ENCODE measurements at places on chromosomes 4 and X.
A peak's percentile ranks its signal among the peaks of the same experiment; 100 is the strongest.

DNA sequence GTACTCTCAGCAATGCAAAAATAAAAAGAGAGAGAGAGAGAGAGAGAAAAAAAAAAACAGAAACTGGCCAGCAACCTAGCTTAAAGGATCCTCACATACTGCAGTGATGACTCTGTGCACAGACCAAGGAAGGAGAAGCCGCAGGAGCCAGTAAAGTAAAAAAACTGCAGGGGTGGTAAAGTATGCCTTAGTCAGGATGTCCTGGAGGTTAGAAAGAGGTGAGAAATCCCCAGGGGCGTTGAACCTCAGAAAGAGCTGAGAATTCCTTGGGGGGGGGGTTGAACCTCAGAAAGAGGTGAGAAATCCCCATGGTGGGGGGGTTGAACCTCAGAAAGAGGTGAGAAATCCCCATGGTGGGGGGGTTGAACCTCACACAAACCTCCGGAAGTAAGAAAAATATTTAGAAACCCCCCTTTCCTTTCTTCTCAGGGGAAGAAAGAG is 48.0 kb downstream of the MAGEA9 start:
- DNase-seq, result peak; percentile 48

DNA sequence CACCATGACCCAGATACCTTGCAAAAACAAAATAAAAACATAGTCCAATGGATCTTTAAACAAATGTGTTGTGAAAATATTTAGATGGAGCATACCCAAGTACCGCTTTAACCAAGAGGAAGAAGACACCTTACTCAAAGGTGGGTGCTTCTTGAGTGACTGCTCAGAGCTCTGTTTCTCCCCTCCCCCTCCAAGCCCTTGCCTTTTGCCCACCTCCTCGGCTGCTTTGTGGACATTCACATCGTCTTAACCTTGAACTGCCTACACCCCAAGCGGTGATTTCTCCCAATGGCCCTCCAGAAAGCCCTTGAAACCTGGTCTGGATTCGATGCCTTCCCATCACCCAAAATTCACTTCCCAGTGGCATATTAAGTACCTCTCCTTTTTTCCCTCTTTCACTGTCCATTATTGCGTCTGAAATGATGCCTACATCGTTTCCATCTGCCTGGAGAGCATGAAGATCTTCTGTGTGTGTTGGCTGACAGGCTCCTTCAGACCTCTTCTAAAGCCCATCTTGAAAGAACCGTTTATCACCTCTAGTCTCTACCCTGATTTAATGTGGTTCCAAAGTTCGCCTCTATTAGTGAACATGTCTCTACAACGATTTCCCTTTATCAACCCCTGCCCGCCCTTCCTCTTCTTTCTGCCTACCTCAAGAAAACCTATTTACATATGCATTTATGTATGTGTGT is 968 bp downstream of the GPRIN3 start:
- no peak for DNase-seq

DNA sequence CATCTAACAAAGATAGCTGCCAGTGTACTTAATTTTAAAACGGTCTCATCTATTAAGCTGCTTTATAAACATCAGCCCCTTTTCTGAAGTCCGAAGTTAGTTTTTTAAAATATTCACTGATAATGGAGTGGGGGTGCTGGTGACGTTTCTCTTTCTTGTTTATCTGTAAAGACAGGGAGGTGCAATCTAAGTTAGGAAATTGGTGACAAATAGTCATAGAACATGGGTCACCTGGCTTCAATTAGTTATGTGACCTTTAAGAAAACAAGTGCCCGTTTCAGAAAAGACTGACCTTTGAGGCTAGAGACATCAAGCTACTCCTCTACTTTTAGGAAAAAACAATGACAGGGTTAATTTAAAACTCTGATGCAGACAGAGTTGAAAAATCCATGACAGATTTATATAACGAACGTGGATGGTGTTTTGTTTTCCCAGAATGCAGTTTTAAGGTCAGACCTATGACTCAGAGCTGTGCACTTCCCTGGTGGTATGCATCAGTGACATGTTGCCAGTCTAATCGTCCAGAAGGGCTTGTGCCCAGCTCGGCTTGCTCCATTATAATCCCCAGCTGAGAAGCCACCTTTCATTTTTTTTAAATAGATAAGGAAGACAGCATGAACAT is 38.2 kb downstream of the FHL1 start:
- DNase-seq, result no peak

DNA sequence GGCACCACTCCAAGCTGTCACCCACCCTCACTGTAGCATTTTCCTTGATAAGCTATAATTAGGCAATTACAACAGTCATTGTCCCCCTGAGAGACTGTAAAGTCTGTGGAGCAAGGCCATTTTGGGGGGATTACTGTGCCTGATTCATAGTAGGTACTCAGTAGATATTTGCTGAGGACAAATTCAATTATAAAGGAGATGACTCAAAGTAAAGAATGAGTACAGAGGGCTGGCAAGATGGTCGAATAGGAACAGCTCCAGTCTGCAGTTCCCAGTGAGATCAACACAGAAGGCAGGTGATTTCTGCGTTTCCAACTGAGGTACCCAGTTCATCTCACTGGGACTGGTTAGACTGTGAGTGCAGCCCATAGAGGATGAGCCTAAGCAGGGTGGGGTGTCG is 42.0 kb downstream of the MAOB start:
- no peak for DNase-seq

- DNase-seq, result no peak
Measured at GRCh38 chr4:39335566-39335965, 30.6 kb downstream of the RFC1 start.

DNA sequence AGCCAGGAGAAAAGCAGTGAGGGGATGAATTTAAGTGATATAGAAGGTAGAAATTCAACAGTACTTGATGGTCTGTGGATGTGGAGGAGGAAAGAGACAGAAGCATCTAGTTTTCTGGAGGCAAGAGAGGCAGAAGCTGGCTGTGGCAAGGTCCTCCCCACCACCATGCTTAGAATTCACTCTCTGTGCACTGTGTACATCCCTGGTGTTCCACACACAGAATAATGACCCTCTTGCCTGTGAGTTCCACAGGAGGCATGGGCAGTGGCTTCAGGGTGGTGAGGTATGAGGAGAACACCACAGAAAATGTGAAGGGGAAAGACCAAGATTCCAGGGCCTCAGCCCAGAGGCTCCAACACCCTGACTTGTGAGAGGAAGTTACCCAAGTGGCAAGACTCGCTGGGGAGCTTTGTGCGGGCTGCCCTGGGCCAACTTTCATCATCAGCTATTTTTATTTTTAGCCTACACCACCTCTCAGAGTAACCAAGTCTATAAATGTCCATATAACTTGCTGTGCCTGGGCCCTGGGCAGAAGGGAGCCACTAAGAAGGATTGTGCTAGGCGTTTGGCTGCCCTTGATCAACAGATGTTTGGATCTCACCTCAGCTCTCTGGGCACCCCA is 7.8 kb upstream of the INTS6L start:
- DNase-seq, result no peak

DNA sequence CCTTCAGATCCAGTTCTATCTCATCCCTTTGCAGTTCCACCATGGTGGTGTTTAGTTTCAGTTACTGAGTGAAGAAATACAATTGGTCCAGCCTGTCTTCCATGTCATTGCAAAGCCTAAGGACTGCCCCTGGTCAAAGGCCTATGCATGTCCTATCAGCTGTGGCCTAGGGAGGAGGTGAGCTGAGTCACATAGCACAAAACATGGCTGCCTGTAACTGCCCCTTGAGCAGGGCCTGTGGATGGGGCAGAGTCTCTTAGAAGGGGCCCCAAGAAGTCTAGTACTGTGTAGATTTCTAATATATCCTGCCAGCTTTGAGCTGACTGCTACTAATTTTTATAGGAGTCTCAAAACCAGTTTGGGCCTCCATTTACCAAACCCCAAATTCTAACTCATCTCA is 296.7 kb downstream of the FBXW7 start:
- no peak for DNase-seq

DNA sequence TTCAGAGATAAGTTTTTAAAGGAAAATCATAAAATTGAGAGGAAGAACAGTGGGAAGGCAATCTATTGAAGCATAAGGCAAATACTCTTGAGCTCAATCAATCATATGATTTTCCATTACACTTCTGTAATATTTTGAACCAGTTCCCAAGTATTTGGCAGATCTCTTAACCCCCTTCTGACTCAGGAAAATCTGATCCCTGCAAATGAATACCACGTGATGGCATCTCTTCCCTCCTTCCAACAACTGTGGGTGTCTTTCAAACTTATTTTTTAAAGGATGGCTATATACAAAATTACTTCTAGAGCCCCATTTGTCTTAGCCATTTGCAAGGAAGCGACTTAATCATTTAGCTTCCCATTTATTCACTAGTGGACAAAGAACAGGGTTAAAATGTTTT is 41.9 kb downstream of the AMOT start:
- DNase-seq, result no peak

GRCh38 chrX:34563804-34564203 is 93.3 kb downstream of the TMEM47 start:
- DNase-seq, result no peak

- DNase-seq, result no peak
Measured at GRCh38 chrX:149272690-149273463, 232.2 kb downstream of the IDS start.

DNA sequence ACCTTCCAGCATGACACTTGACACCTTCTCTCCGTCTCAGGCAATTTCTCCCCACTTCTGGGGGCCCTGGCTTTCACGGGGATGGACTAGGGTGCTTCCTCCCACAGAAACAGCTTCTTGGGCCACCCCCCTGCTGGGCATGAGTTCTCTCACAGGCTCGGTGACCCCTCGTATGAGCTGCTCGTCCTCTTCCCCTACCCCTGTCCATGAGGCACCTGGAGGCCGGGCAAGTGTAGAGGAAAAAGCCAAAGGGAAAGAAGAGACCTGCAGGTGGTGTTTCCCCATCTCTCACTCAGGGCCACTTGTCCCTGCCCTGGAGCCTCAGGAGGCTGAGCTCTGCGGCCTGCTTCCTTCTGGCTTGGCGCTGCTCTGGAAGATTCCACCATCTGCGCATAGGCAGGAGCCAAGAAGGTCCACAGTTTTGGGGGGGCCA is 1.9 kb upstream of the RGS12 start:
- no peak for DNase-seq

DNA sequence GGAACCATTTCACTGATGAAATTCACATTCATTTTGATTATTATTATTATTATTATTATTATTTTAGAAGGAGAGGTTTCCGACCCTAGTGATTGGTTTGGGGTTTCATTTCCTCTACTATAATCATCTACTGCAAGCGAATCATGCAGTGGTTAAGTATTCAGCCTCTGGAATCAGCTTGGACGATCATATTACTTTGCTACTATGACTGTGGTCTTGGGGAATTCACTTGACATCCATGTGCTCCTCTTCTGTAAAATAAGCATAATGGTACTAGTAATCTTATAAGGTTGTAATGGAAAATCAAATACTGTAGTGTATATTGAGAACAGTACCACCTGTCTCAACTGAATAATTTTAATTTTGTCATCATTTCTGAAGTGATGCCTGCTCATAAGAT is 132.1 kb upstream of the SLC4A4 start:
- no peak for DNase-seq
